Activated naive CD8-positive, alpha-beta T cell treated with anti-CD3 and anti-CD28 coated beads, Interleukin-2, amount 10 ng/mL, durations not matched to agents 7 days and 5 days (primary cell): ENCODE measurements at places on chromosomes 13 and 19. TPM values are rescaled to one million over a fixed set of nuclear protein-coding genes. Genes with fewer than 3 reads are reported as not detected.

Gene VSIG10L
- 0.62 TPM for total RNA-seq

Gene TEX26
- total RNA-seq, result not detected

Gene TNFSF13B
- 11.8 TPM for total RNA-seq

Gene BEST2
- not detected for total RNA-seq

Gene TGFB1
- 179 TPM for total RNA-seq

Gene FCAR
- 0.19 TPM for total RNA-seq

Gene CEACAM7
- total RNA-seq, result not detected
